ENCODE measurements at places on chromosomes 16 and 17.
A peak's percentile ranks its signal among the peaks of the same experiment; 100 is the strongest.

DNA sequence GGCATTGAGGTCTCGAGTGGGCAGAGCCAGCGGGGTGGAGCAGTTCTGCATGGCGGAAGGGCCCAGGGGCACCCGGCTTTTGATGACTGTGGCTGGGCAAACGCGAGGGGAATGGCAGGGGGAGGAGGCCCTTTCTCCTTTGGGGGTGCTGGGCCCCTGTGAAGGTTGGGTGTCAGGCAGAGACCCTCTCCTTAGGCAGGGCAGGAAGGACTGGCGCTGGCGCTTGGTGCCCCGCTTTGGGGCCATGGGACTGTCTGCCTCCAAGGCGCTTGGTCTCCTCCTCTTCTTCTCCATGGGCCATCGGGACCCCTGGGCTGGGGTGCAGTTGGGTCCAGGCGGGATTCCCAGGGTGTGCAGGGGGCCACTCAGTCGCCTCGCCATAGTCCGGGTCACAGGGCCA is 12.8 kb upstream of the GFAP start:
- no peak for DNase-seq

GRCh38 chr17:74354123-74354522 is 7.5 kb downstream of the BTBD17 start:
- peak; percentile 79 for DNase-seq

GRCh38 chr16:11011326-11011725 is 67.0 kb downstream of the CLEC16A start:
- no peak for DNase-seq

DNA sequence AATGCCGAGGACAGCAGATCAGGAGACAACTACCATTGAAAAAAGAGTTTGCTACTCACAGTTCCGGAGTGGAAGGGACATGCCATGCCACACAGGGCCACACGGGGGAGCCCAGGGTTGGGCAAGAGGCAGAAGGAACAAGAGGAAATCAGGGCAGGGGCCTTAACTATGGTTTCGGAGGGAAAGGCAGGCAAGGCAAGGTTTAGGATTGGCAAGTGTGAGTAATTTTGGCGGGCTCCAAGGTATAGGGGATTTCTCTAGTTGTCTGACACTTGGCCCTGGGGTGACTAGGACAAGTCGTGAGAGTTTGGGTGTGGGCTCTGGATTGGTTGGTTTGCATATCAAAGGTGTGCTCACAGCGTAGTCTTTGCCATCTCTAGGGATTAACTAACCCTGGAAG is 27.0 kb upstream of the NTN1 start:
- DNase-seq = peak; percentile 79

DNA sequence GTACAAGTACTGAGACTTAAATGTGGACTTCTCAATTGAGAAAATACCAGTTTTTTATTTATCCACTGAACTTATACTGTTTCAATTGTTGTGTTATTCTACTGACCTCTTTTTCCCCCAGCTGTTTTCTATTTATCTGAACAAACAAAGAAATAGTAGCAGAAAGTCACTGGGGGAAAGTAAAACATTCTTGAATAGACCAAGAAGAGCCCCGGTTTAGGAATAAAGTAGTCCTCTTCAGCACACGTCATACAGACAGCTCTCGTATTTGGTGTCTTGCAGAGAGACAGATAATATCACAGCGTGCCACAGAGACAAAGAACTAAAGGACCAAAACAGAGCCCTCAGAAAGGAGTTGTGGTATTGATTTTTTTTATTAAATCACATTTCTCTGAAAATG is 1159.1 kb upstream of the CDH8 start:
- no peak for DNase-seq

- no peak for DNase-seq
Observed at GRCh38 chr17:13562271-13562800, 39.4 kb downstream of the HS3ST3A1 start.

GRCh38 chr16:53103811-53104210 is 49.0 kb downstream of the CHD9 start:
- no peak for DNase-seq

DNA sequence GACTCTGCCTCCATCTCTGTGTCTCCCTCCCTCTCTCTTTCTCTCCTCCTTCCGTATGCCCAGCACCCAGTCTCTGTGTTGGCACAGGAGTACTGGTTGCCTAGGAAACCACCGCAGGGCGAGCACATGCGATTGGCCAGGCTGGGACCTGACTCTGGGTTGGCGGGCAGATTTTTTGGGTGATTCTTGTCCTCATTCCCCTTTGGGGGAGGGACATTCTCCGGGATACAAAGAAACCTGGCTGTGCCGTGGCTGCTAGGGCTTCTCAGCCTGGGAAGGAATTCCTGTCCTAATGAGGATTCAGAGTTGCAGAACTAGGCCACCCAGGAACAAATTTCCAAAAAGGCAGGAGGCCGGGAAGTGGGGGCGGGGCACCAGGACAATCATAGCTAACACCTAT is 168.9 kb downstream of the SHISA9 start:
- DNase-seq = no peak

DNA sequence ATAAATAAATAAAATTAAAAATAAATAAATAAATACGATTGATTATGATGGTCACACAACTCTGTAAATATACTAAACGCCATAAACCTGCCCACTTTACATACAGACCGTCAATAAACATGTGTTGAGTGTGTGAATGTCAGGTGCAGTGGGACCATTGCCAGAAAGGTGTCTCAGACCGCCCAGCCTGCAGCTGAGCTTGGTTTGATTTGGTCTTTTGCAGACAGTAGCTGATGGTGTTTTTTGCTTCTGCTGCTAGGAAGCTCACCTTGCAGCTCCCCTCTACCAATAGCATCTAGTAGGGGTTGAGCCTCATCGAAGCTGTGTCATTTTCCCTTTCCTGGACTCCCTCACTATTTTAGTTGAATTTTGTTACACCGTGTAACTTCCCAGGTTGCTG is 23.5 kb downstream of the UBALD1 start:
- DNase-seq = no peak

DNA sequence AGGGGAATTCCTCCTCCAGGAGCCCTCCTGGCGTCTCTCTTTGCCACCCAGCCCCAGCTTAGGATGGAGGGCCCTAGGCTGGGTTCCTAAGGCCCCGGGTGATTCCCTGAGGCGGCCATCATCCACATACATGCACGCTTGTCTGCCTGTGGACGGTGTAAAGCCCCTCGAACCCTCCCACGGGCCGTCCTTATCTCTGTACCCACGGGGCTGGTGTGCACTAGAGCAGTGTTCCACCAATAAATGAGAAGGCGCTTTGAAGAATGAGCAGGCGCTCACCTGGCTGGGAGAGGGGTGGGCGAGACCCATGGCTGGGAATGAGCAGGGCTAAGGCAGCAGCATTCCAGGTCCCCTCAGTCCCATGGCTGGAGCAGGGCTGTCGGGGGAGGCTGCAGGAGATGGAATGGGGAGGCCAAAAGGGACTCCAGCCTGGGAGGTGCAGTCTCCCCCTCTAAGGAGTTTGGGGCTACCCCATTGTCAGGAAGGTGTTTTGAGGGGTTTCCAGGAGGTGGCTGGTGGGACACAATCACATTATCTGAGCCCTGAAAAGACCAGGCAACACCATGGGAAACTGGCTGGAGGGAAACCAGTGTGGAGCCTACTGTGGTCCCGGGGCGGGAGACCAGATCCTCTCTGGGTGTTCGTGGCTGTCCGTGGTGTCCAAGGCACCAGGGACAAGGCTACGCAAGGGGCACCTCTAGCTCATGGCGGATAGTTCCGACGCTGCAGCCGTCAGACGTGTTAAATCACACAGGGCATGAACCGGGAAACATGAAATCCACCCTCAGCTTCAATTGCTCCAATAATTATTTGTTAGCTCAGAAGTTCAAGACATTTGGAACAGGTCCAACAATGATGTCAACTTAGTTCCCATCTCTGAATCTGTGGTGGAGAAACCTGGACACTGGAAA is 87.5 kb upstream of the DNAH17 start:
- no peak for DNase-seq

DNA sequence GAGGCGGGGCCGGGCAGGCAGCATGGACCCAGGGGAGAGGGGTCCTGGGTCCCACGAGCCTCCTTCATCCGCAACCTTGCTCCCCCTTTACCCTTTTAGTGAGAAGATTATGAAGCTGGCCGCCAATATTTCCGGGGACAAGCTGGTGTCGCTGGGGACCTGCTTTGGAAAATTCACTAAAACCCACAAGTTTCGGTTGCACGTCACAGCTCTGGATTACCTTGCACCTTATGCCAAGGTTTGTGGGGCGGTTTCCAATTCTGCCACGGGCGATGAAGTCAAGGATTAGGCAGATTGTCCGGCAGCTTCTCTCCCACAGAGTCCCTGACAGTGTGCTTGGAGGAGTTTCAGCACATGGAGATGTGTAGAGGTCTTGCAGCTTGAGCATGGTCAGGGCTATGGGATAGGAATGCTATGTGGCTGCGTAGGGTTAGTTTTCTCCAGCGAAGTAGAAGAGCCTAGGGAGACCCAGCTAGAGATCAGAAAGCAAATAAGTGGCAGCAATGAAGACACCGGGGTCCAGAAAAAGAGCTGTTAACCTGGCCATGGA is 598 bp downstream of the NIP7 start:
- no peak for DNase-seq

DNA sequence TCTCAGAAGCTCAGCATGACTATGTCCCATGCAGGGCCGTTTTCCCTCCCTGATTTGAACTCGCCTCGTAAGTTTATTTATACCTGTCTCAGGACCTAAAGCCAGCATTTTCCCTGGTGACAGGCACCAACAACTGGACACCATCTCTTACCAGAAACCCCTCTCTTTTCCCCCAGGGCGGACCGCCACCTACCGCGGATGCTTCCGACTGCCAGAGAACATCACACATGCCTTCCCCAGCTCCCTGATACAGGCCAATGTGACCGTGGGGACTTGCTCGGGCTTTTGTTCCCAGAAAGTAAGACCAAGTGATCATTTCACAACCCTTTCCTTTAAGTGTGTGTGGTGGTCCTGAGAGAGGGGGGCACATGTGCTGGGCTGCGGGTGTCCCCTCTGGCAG is 24.7 kb downstream of the WSCD1 start:
- no peak for DNase-seq

- no peak for DNase-seq
Observed at GRCh38 chr16:26901196-26901861, 165.4 kb upstream of the C16orf82 start.

DNA sequence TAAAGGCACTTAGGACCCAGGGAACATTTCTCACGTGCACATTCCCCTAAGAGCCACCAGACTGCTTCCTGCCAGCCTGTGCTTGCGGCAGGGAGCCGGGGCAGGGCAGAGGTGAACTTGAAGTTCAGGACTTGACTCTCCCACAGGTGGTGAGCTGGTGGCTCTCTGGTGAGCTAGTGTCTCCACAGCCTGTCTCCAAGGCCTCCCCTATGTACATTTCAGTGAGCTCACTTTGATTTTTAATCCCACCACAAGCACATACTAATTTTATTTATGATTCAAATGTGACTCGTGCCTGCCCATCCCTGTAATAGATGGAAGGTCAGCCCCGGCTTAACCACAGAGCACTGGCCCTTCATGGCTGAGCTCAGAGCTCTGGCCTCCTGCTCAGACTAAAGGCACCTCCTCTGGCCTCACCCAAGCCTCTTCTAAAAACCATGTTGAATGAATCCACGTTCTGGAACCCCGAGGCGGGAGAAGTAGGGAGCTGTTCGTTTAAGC is 9.2 kb downstream of the SNN start:
- no peak for DNase-seq

DNA sequence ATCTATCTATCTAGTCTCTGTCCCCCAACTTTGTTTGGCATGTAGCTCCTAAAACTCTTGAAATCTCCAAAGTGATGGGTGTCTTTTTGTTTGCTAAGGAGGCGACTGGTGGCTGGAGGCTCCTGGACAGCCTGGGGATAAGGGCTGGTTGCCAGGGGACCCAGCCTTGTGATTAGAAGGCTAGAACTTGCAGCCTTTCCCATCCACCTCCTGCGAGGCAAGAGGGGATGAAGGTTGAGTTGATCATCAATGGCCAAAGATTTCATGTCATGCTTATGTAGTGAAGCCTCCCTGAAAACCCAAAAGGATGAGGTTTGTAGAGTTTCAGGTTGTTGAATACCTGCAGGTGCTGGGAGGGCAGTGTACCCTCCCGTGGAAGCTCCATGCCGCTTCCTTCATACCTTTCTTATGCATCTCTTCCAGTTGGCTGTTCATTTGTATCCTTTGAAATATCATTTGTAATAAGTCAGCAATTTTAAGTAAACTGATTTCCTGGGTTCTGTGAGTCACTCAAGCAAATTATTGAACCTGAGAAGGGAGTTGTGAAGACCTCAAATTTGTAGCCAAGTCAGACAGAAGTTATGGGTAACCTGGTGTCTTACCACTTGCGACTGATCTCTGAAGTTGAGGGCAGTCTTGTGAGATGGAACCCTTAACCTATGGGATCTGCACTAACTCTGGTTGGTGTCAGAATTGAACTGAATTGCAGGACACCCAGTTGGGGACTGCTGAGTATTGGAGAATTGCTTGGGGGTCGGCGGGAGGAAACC is 202.4 kb downstream of the SEC14L1 start:
- no peak for DNase-seq

DNA sequence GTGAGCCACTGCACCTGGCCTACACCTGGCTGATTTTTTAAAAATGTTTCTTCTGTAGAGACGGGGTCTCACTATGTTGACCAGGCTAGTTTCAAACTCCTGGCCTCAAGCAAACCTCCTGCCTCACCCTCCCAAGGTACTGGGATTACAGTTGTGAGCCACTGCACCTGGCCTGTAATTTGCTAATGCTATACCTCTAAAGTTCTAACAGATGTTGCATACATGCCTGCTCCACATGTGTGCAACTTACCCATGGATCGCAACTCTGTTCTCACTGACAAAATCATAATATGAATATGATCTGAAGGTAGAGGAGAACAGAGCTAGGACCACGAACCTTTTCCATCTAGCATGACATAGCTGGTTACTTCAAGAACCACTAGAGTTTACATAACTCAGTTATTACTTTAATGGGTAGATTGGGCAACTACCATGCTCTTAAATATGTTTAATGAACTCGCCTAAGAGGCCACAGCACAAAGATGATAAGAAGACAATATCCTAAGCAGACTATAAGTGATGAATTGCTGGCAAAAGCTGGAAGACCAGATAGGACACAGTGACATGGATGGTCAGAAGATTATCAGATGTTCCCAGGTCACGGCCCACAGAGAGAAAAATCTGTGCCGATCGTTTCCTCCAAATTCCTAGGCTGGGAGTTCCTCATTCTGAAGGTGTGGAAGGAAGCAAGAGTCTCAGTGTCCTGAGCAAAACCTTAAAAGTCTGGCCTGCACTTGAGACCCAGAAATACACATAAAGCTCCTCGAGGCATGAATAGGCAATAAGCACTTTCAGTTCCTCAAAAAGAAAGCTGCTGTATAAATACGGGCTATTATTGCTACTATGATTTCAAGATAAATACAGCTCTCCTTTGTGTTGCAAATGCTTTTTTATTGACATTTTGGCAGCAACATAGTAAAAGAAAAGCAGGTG is 53.6 kb upstream of the ICAM2 start:
- no peak for DNase-seq

GRCh38 chr17:78748730-78749317 is 33.2 kb downstream of the CYTH1 start:
- no peak for DNase-seq

GRCh38 chr17:12089809-12090384 is 69.2 kb downstream of the MAP2K4 start:
- DNase-seq = no peak
